ENCODE measurements at places on chromosomes 5 and 9.

GRCh38 chr5:63029891-63030290 is 451.3 kb downstream of the LRRC70 start:
- no peak for DNase-seq

GRCh38 chr9:81314490-81314889 is 374.9 kb downstream of the TLE1 start:
- DNase-seq, result no peak

GRCh38 chr5:137689306-137689705 is 46.6 kb downstream of the KLHL3 start:
- DNase-seq, result no peak

GRCh38 chr5:66553916-66554575 is 42.1 kb upstream of the MAST4 start:
- peak; percentile 37 for DNase-seq

DNA sequence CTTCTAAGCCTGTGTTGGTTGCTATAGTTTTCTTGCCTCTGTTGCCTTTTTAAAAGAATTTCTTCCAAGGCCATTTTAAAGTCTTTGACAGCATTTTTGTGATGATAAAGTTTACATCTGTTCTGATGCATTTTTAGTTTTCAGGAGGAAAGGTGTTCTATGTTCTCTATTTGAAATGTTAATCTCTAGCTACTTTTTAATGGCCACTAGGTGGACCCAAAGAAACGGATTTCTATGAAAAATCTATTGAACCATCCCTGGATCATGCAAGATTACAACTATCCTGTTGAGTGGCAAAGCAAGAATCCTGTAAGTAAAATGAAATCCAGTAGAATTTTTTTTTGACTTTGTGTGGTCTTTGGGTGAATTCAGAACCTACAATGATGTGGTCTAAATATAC is 60.2 kb downstream of the MELK start:
- DNase-seq, result no peak

DNA sequence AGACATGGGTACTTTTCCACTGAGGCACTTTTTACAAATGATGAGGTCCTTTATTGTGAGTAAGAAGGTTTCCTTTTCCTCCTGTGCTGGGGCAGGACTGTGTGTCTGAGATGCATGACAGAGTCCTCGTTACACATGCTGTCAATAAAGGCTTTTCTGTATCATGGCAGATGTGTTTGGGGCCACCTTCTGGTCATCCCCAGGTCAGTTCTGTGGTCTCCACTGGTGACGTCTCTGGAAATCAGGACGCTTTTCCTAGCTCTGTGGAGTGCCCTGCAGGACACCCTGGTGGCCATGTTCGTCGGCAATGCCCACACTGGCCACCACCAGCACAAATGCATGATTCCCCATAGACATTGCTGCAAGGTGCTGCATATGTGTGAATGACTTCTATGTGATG is 2.8 kb downstream of the CMBL start:
- no peak for DNase-seq

DNA sequence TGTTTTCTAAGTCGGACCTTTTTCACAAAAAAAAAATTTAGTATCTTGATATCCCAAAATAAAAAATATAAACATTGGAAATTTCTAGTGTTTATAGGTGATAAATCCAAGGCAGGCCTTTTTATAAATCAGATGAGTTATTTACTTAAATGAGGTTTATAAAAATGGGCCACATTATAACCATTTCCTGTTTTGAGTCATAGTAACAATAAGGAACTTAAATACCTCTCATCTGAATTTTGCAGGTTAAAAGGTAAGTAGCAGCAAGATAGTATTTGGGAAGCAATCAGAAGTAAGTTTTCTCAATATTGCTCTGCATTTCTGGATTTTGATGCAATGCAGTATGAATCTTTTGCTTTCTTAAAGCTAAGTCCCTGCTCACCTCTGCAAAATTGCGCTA is 3.9 kb downstream of the SPTAN1 start:
- no peak for DNase-seq

GRCh38 chr5:157284458-157285212 is 18.7 kb downstream of the CYFIP2 start:
- DNase-seq, result no peak

DNA sequence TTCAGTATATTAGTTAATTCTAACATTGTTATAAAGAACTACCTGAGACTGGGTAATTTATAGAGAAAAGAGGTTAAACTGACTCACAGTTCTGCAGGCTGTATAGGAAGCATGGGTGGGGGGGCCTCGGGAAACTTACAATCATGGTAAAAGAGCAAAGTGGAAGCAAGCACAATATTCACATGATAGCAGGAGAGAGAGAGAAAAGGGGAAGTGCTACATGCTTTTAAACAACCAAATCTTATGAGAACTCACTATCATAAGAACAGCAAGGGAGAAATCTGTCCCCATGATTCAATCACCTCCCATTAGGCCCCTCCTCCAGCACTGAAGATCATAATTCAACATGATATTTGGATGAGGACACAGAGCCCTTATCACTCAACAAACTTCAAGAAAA is 324.9 kb downstream of the ZNF608 start:
- no peak for DNase-seq

GRCh38 chr9:19768798-19769197 is 20.0 kb downstream of the SLC24A2 start:
- DNase-seq, result no peak

- DNase-seq, result no peak
Measured at GRCh38 chr9:121297389-121297788, 29.4 kb downstream of the GSN start.

DNA sequence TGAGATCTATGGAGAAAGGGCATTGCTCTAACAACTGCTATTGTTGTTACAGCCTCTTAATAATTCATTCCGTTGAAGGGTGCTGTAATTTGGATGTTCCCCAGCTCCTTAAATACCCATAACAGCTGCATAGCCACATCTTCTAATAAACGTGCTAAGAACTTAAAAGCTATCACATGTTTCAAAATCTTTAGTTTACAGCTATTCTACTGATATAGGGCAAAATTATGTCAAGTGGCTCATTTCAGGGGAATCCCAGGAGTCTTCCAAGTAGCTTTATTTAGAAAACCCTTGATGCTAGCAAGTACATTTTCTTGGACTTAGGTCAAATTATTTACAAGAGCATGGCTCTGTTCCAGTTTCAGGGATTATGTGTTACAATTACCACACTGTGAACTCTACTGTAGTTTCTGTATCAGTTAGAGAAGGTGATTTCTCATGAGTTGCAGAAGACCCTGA is 990.4 kb upstream of the ACO1 start:
- DNase-seq, result no peak

DNA sequence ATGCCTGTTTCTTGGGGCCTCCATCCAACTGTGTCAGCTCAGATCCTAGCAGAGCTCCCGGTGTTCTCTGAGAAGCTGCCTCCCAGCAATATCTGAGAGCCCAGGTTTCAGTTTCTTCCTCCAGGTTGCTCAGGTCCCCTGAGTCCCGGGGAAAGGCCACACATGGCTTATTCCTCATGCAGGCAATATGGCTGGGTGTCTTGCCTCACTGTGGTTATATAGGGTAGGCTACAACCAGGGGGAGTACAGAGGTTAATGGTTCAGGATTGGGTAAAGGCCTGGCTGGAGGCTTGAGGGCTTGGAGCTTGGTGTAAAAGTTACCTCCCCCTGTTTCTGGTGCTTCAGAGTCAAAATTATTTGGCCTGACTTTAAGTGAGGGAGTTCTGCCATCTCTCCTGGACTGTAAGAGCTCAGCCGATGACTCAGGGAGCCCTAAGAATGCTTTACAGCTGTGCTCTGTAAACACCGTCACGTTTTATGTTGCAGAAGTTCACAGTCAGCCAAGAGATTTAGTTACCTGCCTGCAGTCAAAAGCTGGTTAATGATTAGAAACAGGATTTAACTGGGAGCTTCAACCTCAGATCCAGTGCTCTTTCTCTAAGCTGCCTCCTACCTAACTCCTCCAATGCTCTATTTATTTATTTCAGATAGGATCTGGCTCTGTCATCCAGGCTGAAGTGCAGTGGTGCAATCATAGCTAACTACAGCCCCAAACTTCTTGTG is 24.3 kb upstream of the UBAP2 start:
- no peak for DNase-seq

DNA sequence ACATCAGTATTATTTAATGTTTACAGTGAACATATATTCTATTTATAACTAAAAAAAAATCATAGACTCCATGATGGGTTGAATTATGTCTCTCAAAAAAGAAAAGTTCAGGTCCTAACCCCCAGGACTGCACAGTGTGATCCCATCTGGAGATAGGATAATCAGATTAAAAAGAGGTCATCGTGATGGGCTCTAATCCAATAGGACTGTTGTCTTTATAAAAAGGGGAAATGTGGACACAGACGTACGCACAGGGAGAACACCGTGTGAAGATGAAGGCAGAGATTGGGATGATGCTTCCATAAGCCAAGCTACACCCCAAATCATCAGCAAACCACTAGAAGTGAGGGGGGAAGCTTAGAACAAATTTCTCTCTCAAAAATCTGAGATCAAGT is 221.4 kb downstream of the SNX18 start:
- DNase-seq, result no peak

DNA sequence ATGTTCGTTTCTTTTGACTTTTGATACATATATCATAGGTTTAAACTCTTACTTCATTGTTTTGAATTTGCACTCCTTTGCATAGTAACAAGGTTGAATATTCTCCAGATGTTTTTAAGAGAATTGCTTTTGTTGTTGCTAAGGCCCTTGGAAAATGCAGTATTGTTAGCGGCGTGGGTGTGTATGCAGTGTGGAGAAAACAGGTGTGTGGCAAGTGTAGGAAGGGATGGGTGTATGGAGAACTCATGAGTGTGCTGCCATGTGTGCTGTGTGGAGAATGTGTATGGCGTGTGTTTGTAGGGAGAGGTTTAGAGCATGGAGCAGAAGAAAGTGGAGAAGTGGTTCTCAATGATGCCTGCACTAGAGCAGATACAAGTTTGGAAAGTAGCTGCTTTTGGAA is 87.3 kb downstream of the WWC1 start:
- no peak for DNase-seq

- peak; percentile 87 for DNase-seq
Measured at GRCh38 chr9:91036826-91037510, 235.3 kb downstream of the SYK start.

DNA sequence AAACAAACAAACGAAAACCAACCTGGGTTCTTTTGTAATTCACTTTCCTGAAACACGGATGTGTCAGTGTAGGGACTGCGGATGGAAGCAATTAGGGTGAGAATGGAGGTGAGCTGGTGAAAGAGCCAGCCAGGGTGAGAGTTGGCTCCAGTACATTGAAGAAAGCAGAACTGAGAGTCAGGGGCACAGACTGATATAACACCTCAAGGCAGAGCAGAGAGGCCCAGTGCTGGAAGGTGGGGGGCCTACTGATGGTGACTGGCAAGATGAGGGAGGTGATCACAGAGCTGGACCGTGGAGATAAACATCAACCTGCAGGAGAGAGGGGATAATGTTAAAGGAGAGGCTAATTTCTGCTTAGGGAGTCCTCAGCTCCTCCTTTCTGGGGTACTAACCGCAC is 221.1 kb downstream of the MAN2A1 start:
- DNase-seq, result no peak

DNA sequence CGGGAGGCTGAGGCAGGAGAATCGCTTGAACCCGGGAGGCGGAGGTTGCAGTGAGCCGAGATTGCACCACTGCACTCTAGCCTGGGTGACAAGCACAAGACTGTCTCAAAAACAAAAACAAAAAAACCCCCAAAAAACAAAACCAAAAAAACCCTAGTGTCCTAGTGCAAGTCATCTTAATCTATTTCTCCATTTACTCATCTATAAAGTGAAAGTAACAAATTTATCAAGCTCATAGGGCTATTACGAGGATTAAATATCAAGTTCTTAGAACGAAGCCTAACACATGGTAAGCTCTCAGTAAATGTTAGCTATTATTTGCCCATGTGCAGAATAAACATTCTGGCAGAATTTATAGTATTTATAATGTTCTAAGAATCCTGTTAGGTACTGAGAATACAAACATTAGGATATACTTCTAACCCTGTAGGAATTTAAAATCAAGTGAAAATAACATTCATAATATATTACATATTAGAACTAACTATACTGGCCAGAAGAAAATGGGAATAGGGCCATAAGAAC is 45.0 kb downstream of the GOLPH3 start:
- DNase-seq, result no peak

DNA sequence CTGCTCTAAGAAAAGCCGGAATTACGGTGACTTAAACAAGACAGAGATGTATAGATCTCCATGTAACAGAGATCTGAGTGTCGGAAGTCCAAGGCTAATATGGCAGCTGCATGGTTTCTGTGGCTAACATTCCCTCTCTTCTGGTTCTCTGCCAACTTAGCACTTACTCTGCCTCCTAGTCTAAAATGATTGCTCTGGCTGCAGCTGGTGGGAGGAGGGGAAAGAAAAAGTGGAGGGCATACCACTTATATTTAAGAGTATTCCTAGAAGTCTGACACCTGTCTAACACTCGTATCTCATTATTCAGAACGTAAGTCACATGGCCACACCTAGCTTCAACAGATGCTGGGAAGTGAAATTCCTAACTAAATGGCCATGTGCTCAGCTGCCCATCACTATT is 551.5 kb upstream of the TLE4 start:
- DNase-seq, result no peak

DNA sequence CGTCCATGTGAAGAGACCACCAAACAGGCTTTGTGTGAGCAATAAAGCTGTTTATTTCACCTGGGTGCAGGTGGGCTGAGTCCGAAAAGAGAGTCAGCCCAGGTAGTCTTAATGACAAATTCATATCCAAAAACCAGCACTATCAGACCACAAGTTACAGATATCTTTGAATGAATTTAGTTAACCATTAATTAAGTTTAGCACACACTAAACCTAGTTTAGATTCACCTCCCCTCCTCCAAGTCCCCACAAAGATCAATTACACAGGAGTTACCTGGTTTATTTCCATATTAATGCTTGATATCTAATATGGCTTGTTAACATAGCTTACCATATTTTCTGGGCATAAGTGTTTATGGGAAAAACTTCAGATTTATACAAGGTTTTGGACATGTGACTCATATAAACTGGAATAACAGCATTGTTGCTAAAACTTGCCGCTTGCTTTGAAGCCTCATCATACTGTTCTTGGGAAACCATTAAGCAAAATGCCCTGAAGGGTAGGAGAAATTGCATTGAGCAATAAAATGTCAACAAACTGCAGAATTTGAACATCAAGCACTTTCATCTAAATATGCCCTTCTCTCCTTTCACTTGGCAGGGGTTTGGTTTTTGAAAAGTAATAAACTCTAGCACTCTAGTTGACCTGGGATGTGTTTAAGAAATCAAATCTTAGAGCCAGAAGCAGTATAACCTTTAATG is 166.9 kb downstream of the SNCAIP start:
- DNase-seq, result no peak

DNA sequence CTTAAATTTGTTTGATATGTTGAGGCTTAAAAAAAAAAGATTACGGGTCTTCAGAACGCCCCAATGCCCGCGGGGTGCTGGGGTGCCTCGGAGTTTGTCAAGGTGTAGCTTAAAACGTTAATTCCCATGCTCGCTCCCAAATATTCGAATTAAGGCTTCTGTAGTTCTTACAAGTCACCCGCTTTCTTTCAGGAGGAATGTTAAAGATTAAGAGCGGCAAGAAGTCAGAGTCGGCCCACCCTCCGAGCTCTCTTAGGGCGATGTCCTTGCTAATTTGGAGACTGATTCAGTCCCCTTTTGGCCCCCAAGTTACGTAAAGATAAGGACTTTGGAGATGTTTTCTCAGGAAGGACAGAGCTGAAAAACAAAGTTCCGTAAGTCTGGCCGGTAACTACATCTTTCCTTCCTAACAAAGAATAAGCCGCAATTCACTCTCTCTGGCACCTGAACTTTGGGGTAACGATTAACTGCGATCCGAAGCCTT is 746 bp upstream of the NPM1 start:
- peak; percentile 32 for DNase-seq
